Left ventricle myocardium inferior (tissue), 1 donor: ENCODE measurements at places on chromosomes 1 and 21. TPM values are rescaled to one million over a fixed set of nuclear protein-coding genes. Genes with fewer than 3 reads are reported as not detected.

Gene CRNN
- total RNA-seq: not detected

Gene CACHD1
- total RNA-seq: 2.7 TPM

Gene SH2D1B
- 0.11 TPM for total RNA-seq

Gene PLA2G5
- 51.4 TPM for total RNA-seq

Gene HTR6
- total RNA-seq: not detected

Gene PDZK1
- total RNA-seq: 0.16 TPM

Gene GABPB2
- total RNA-seq: 12.2 TPM

Gene PRKACB
- 34.9 TPM for total RNA-seq

Gene CLCNKA
- 0.16 TPM for total RNA-seq

Gene RAVER2
- 23.8 TPM for total RNA-seq

Gene LAMC2
- total RNA-seq: 1.2 TPM

Gene PTAFR
- total RNA-seq: 1.5 TPM

Gene PDE4B
- 3.5 TPM for total RNA-seq

Gene TNFRSF4
- 2.2 TPM for total RNA-seq

Gene BRINP3
- 5.4 TPM for total RNA-seq

Gene TSPAN2
- 5.3 TPM for total RNA-seq

Gene SLC2A5
- 4.2 TPM for total RNA-seq

DNA sequence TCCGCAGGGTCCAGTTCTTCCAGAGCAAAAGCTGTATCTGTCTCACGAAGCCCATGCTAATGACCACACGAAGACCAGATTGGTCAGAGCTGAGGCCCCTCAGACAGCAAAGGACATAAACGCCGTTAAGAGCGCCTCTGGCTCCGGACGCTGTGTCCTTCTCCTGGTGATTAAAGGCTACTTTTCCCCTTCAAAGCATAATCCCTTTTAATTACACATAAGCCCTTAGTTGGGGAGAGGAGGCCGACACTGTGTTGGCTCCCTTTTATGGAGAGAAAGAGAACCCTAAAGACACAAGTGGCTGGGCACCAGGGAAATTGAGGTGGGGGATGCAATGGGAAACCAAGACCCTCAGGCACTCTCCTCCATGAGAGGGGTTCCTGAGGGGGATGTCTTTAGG, at the start of gene ABCA4:
Gene ABCA4, minus strand, starts transcription at position 158 of the 400 bp plus-strand sequence. Its CDS starts 103 bp downstream, at position 55.
- no peak for DNase-seq

DNA sequence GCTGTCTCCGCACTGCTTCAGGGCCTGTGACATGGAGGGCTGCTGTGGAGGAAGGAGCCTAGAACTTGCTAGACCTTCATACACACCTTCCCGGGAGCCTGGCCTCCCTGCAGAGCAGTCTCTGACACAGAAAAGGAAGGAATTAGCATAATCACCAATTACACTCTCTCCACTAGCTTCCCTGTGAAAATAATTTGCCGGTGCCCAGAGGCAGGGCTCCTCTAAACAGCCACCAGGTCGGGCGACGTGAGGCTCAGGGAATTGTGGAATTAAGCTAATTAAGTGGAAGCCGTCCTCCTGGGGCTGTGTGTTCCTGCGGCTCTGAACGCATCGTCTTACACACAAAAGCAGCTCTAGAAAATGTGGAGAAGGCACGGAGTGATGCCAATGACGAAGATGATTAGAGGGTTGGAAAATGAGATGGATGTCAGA, 82.6 kb downstream of the NENF start:
- no peak for DNase-seq

GRCh38 chr21:15748586-15748985, 18.8 kb downstream of the USP25 start:
- no peak for DNase-seq

DNA sequence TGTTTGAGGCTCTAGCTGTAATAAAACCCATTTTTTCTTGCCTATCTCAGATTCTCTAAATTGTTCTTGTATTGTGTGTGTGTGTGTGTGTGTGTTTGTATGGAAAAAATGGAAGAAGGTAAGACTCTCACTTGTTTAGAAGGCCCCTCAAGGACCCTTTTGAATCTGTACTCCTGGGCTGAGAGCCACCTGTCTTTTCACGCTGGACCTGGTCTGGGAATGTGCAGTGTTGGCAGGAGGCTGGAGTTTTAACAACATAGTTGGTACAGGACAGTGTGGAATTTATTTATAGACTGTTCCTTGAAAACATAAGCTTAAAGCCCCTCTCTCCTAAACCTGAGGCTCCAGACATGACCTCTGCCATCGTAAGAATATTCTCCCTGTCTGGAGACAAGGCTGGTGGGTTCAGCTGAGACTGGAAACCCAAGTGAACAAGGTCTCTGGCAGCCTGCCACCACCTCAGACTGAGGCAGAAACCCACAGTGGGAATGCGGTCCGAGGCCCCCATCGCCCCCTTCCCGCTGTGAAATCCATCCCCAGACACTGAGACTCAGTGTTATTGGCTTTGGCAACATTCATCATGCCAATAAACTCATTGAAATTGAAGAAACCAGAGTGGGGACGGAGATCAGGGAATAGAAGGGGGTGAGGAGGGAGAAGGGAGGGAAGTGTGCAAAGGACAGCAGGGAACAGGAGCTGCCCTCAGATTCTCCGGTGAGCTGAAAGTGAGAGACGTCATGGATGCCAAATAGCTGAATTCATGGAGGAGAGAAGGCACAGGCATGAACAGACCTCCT, 24.6 kb upstream of the PLXNA2 start:
- no peak for DNase-seq

GRCh38 chr1:53553734-53554509, 94.7 kb downstream of the DMRTB1 start:
- DNase-seq: peak; percentile 5

DNA sequence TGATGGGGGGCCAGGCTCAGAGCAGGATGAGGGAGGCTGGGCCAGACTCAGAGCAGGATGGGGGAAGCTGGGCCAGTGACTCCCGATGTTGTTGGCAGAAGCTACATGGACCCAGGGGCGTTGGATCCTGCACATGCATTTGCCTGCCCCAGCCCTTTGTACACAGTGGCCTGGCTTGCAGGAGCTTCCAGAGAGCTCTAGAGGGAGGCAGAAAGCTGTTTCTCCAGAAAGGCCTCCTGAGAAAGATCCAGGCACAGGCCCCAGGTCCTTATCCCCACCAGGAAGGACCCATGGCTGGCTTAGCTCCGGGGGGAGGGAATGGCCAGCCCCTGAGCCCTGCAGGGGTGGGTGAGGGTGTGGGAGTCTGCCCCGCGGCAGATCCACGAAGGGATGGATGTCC, 106.6 kb upstream of the ACTRT2 start:
- DNase-seq: no peak

DNA sequence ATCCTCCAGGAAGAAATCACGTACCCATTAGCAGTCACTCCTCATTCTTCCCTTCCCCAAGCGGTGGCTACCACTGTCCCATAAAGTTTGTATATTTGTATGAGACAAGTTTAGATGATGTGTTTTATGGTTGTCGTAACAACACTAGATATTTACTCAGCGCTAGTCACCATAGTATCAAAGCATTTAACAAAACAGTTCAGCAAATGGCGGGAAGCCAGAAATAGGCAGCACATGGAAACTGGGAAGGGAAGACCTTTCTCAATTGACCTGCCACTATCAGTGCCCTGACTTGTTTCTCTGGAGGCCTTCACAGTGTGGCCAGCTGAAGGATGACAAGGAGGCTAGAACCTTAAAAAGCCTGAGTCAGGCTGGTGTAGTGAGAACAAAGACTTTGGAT, 31.1 kb downstream of the CNST start:
- DNase-seq: peak; percentile 50

DNA sequence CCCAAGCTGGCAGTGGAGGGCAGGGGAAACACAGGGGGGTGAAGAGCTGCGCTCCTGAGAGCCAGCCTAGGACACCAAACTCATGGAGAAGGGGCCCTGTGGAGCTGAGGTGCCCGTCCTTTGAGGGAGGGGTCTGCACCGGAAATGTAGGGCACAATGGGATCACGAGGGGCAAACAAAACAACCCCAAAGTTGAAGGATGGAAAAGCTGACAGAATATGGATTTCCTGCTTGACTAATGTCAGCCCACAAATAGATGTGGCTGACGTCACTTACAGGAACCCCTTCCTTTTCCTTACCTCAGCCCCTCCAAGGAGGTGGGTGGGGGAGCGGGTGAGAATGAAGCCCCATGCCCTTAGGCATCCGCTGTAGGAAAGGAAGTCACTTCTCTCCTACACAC, 110.9 kb downstream of the KCNN3 start:
- no peak for DNase-seq

- DNase-seq: no peak
These were observed 14.6 kb upstream of the OR2L5 start for GRCh38 chr1:247998811-247999210.

- DNase-seq: peak; percentile 44
These were observed 28.5 kb downstream of the SLC26A9 start for GRCh38 chr1:205914730-205915129.

GRCh38 chr1:14693949-14694348, 95.5 kb downstream of the KAZN start:
- DNase-seq: no peak

DNA sequence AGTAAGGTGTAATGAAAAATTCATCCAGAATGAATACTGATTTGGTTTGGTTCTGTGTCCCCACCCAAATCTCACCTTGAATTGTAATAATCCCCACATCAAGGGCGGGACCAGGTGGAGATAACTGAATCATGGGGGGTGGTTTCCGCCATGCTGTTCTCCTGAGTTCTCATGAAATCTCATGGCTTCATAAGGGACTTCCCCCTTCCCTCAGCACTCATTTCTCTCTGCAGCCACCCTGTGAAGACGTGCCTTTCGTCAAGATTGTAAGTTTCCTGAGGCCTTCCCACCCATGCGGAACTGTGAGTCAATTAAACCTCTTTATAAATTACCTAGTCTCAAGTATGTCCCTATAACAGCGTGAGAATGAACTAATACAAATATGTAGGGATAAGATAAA, 5.5 kb upstream of the SYNJ1 start:
- DNase-seq: no peak

- no peak for DNase-seq
These were observed 1.1 kb downstream of the KIF21B start for GRCh38 chr1:201022493-201022819.

DNA sequence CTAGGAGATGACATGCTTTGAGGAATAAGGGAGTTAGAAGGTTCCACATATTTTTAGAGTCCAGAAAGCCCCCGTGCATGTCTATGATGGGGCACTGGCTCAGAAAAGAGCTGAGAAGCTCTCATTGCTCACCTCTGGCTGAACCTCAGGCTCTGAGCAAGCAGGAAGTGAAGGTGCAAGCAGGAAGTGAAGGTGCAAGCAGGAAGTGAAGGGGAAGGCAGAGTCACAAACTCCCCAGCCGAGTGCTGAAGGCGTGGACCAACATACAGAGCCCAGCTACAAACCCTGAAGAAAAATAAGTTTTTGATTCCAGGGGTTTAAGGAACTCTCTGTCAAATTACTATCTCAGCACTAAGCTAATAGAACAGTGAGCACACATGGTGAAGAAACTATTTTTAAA, 7.0 kb downstream of the KRTAP10-8 start:
- no peak for DNase-seq

GRCh38 chr21:42396799-42397745, 1.2 kb upstream of the TMPRSS3 start:
- DNase-seq: no peak

- DNase-seq: no peak
These were observed 3.0 kb downstream of the SRP9 start for GRCh38 chr1:225780630-225781029.

- no peak for DNase-seq
These were observed 258.3 kb upstream of the TMPRSS15 start for GRCh38 chr21:18661842-18662241.

GRCh38 chr1:61085206-61085982, 3.0 kb downstream of the NFIA start:
- no peak for DNase-seq

- DNase-seq: no peak
These were observed 45.9 kb downstream of the CLEC20A start for GRCh38 chr1:178450871-178451270.

GRCh38 chr1:204406621-204407020, 5.0 kb downstream of the PPP1R15B start:
- DNase-seq: no peak

- no peak for DNase-seq
These were observed 41.9 kb upstream of the LRP8 start for GRCh38 chr1:53369761-53370160.

- no peak for DNase-seq
These were observed 73.5 kb downstream of the UBE4B start for GRCh38 chr1:10106241-10106640.

- DNase-seq: no peak
These were observed 156.1 kb downstream of the LIPI start for GRCh38 chr21:14054682-14055081.

DNA sequence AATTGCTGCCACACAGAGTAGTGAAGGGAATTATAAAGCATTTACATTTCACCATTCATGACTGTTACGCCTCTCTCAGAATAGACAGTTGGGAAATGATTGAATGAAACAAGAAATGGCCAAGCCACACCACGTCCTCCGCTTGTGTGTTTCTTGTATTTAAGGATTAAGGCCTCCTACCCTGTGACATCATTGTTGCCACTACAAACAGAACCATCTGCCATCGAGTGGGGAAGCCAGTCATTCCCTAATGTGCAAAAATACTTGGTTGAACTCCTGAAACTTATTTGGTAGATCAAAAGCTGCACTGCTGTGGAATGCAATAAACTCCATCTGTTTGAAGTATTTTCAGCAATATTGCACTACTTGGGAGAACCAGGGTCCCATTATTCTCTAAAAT, 99.0 kb upstream of the C1orf105 start:
- no peak for DNase-seq

- no peak for DNase-seq
These were observed 9.9 kb downstream of the CD160 start for GRCh38 chr1:145729196-145729595.

GRCh38 chr21:33843216-33843615, 72.4 kb downstream of the ATP5PO start:
- DNase-seq: no peak

GRCh38 chr1:6034750-6035096, 11.0 kb upstream of the KCNAB2 start:
- DNase-seq: no peak

DNA sequence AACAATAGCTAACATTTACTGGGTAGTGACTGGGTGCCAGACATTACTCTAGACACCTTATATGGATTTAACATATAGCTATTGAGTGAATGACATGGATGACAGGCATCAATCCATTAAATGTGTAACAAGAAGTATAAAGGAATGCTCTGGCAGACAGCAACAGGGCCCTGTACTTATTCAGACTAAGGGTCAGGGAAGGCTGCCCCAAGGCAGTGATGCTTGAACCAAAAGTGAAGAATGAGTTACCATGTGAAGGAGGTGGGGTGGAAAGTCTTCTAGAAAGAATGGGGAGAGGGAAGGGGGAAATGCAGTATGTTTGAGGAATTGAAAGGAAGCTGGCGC, 8.3 kb upstream of the PTPRF start:
- no peak for DNase-seq

DNA sequence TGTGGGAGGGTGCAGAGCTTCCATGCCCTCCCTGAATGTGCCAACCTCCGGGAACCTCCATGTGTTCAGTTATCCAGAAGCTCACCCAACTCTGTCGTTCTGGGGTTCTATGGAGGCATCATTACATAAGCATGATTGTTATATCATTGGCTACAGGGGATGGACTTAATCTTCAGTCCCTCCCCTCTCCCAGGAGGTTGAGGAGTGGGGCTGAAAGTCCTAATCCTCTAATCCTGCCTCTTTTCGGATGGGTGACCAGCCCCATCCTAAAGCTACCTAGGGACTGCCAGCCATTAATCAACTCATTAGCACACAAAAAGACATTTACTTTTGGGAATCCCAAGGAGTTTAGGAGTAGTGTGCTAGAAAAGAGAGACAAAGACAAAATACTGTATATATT, 32.0 kb upstream of the PSEN2 start:
- DNase-seq: no peak
